Naive thymus-derived CD4-positive, alpha-beta T cell (primary cell): ENCODE measurements at places on chromosomes 7 and 10. TPM values are rescaled to one million over a fixed set of nuclear protein-coding genes. Genes with fewer than 3 reads are reported as not detected.

OPN4 gene
- total RNA-seq = not detected

ZNF503 gene
- 0.07 TPM in 1 of 2 replicates, not detected in the other for total RNA-seq

SPDYE11 gene
- not detected in 2 replicates for total RNA-seq

PNLIPRP1 gene
- total RNA-seq = not detected

TRIL gene
- not detected for total RNA-seq

STEAP1 gene
- not detected for total RNA-seq

DNA sequence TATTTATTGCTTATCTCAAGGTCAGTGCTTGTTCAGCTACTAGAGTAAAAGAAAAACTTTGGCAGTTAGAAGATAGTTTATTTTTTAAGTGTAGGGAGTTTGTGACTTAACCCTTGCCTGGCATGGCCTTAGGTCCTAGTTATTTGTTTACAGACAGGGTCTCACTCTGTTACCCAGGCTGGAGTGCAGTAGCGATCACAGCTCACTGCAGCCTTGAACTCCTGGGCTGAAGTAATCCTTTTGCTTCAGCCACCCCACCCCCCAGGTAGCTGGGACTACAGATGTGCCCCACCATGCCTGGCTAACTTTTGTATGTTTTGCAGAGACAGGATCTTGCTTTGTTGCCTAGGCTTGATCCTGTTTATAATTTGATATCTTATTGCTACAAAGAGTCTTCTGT is 4.2 kb downstream of the ANLN start:
- DNase-seq = no peak
- no peak overlapping the region for H3K4me3 ChIP-seq
- H3K27ac ChIP-seq = no peak overlapping the region
- H3K27me3 ChIP-seq = no peaks in the 10 kb centered on the region

DNA sequence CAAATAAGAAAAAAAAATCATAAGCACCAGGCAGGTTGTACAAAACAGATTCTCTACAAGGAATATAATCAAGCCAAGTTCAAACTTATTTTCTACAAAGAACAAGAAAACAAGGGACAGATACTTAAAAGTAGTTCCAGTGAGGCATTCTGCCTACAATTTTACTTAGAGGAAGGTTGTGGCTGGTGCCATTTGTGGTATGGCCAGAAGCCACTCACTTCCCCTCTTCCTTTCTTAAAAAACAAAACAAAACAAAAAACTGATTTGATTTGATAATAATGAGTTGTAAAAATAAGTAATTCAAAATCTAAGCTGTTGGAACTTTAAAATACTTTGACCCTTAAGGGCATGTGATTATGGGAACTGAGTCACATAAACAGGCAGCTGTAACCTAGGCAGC is 420.6 kb downstream of the CALN1 start:
- no peaks in the 10 kb centered on the region for H3K36me3 ChIP-seq
- H3K4me1 ChIP-seq = no peaks in the 10 kb centered on the region
- H3K4me3 ChIP-seq = no peak overlapping the region
- no peak overlapping the region for H3K27ac ChIP-seq
- no peaks in the 10 kb centered on the region for H3K27me3 ChIP-seq

GRCh38 chr7:7978860-7979259 is 10.3 kb downstream of the GLCCI1 start:
- H3K36me3 ChIP-seq = no peaks in the 10 kb centered on the region
- no peaks in the 10 kb centered on the region for H3K27me3 ChIP-seq
- no peak for DNase-seq
- peaks cover 19% of the 10 kb centered on the region for H3K4me1 ChIP-seq

- no peak for DNase-seq
- H3K4me3 ChIP-seq = no peak overlapping the region
- H3K27ac ChIP-seq = no peak overlapping the region
Measured at GRCh38 chr7:89549768-89550167, 604.5 kb upstream of the STEAP1 start.

- no peaks in the 10 kb centered on the region for H3K27me3 ChIP-seq
- H3K36me3 ChIP-seq = peaks cover 4% of the 10 kb centered on the region
- no peak overlapping the region for H3K4me3 ChIP-seq
- no peaks in the 10 kb centered on the region for H3K4me1 ChIP-seq
- no peak overlapping the region for H3K27ac ChIP-seq
Measured at GRCh38 chr7:98166668-98166970, 44.6 kb upstream of the BHLHA15 start.

- no peaks in the 10 kb centered on the region for H3K27me3 ChIP-seq
- H3K27ac ChIP-seq = peak overlapping the region; percentile 19
Measured at GRCh38 chr10:69334302-69335062, 56.2 kb downstream of the HK1 start.
